ENCODE measurements at places on chromosomes 2 and 18.
A peak's percentile ranks its signal among the peaks of the same experiment; 100 is the strongest.

DNA sequence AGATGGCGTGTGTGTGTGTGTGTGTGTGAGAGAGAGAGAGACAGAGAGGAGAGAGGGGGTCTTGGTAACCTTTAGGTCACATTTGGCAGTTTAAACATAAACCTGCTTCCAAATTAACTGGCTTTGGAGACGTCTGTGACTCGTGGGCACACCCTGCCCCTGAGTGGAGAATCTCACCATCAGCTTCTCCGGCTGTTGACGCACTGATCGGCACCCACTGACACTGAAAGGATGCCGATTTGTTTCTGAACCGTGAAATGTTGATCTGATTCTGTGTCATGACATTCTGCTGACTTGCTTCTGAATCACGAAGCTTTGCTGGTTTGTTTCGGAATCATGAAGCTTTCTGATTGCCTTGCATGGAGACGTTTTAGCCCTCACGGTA, 114.7 kb downstream of the RTP5 start:
- DNase-seq: no peak

DNA sequence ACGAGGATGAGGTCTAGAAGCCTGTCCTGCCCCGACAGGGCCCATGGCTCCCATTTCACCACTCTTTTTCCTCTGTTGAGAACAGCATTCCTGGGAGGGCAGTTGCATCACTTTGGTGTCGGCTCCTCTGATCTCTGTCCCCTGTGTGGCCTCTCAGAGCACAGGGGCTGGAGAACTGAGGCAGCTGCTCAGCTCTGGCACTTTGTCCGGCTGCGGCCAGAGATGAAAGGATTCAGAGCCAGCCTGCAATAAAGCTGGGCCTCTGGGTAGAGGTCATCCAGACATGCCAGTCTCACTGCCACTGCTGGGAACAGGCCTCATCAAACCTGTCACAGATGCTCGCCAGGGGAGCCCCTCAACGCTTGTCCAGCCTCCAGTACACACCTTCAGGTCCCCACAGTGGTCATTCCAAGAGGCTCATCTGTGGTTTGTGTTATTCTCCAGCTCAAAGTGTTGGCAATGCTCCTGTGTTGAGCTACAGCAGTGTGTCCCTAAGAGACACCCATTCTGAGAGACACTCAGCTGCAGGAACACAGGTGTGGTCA, 13.1 kb upstream of the ROCK2 start:
- DNase-seq: peak; percentile 99

DNA sequence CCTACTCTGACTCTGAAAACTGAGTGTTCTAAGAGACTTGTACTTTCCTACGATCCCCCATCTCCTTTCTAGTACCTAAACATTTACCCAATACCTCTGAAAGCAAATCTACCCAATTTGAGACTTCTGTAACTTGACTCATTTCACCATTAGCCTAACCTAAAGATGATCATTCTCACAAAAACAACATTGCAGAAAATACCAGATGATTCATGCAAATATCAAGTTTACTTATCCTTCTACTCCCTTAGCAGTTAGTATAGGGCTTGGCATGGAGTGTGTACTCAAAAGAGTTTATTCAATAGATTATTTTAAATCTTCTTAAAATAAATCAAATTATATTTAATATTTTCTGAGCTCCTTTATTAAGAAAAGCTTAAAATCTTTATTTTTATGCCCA, 89.6 kb downstream of the NR4A2 start:
- no peak for DNase-seq

DNA sequence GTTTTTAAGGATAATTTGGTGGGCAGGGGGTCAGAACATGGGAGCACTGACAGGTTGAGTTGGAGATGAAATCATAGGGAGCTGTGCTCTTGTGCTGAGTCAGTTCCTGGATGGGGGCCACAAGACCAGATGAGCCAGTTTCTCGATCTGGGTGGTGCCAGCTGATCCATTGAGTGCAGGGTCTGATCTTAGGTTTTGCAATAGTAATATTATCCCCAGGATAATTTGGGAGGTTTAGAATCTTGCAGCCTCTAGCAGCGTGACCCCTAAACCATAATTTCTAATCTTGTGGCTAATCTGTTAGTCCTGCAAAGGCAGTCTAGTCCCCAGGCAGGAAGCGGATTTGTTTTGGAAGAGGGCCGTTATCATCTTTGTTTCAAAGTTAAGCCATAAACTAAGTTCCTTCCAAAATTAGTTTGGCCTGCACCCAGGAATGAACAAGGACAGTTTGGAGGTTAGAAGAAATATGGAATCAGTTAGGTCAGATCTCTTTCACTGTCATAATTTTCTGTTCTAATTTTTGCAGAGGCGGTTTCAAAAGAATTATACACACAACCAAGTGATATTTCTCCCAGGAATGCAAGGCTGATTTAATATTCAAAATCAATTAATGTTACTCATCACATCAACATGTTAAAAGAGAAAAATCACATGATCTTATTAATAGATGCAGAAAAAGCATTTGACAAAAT, 23.0 kb downstream of the DBI start:
- no peak for DNase-seq

DNA sequence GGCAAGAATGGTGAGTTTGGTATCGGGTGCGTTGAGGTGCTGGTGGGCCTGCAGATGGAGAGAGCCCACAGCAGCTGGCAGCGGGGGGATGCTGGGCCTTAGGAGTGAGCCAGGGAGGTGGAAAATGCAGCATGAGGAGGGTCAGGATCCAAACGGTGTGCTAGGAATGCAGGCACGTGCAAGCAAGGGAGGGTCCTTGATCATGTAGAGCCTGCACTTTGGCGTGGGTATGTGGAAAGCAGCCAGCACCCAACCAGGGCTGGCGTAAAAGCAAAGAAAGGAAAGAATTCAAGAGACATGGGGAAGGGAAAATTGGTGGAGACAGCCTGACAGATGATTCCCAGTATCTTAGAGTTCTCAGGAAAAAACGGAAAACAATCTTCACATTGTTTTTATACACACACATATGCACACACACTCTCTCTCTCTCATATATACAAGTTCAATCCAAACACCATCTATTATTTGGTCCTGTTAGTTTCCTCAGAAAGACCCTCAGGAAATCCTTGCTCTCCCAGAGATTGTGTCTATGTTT, 46.3 kb downstream of the LTBP1 start:
- DNase-seq: no peak

- DNase-seq: no peak
These were observed 13.4 kb upstream of the PAX3 start for GRCh38 chr2:222311978-222312738.

- DNase-seq: no peak
These were observed 1075.3 kb downstream of the LRP1B start for GRCh38 chr2:141055531-141055930.

DNA sequence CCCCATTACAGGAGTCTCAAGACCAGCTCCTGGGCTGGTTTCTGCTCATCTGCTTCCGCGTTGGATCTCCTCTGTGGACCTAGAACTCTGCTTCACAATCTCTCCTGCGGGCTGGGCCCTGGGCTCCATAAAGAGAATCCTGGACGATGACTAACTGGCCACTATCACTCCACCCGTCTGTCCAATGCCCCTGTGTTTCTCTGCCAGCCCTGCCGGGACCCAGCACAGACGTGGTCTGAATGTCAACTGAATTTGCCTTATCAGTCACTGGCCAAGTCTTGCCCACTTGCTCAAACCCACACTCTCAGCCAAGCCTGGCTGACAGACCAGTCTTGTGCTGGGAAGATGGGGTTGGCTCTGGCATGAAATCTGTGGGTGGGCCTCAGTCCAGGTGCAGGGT, 17.4 kb downstream of the KIF3C start:
- no peak for DNase-seq

DNA sequence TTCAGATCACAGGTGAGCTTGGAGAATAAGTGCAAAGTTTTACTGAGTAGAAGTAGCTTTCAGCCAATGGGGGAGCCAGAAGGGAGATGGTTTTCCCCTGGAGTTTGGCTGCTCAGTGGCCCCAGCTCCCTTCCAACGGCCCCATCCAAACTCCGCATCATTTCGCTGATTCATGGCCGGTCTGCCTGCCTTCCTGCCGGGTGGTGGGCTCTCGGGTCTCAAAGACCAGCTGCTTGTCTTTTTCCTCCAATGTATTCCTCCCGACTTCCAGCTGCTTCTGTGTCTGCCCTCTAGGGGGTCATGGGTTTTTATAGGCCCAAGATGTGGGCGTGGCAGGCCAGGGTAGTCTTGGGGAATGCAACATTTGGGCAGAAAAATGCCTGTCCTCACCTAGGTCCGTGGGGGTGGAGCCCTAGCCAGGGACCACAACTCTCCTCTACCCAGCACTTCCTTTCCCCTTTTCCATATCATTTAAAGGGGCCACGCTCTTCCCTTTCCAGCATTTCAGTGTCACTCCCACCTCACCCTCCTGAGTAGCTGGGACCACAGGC, 73.5 kb downstream of the MEX3C start:
- no peak for DNase-seq

GRCh38 chr18:47997338-47997780, 66.9 kb upstream of the SMAD2 start:
- no peak for DNase-seq

DNA sequence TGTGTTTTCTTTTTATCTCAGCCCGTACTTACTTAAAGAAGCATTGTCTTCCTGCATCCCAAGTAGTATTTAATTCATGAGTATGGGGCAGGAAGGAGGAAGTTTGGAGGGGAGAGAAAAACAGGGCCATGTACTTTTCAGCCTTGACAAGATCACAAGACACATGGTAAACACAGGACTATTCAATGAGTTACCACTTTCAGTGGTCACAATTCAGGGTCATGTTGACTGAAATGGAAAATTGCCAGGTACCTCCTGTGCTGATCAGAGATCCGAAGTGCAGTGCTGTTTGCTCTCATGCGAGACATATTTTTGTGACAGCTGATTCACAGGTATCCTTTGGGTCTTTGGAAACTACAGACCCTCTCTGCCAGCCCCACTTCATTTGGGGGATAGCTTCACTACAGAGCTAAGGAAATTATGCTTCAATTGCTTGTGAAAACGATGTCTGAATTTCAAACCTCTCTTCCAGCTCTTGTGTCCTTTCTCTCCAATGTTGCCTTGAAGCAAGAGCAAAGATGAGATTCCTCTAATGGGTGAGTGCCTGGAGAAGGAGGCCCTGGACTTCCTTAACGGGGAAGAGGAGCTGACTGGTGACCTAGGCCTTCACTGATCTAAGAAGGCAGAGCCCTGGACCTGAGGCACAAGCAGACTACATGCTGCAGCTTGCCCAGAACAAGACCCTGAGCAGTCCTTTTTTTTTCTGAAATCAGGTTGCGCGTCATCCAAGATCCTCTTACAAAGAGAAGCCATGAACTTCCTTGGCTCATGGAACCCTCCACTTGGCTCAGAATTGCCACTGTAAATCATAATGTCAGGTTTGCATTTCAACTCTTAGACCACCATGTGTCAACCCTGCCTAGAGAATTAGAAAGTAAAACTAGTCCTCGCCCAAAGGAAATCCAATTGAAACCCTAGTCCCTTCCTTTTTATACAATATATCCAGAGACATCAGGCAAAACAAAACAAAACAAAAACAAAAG, 44.1 kb downstream of the EVA1A start:
- no peak for DNase-seq

DNA sequence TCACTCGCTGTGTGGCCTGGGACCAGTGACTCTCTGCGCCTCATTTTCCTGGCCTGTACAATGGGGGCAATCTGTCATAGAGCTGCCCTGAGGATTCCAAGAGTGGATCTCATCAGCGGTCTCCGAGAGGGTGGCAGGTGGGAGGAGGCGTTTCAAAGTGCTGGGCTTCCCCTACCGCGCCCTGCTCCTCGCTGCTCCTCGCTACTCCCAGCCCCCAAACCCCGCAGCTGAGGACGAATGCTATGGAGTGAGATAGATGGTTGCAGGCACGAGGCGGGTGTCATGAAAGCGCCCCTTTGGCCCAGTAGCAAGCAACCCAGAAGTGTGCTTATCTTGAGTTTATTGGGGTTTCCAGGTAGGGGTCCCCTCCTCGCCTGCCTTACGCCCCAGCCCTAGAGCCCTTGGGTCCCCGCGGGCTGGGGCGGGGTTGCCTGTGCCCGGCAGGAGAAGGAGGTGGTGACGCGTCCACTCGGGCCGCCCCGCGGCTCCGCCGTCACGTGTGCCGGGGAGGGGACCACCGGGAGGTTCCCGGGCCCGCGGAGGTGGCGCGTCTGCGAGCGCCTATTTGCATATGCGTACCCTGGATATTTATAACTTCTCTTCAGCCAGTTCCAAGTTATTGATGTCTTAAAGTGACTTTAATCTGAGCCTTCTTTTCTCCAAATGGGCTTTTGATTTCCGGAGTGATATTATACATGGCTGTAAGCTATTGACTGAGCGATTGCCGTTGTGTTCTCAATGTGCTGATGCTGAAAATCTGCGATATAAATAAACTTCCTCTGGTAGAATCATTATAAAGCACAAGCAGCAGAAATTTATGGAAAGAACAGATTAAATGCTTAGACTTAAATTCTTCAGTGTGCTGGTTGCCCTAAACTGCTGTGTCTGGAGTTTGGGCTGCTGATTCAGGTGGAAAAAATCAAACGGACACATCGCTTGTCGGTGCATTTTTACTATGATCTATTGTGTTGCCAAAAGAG, 263.7 kb downstream of the ATAD2B start:
- no peak for DNase-seq

DNA sequence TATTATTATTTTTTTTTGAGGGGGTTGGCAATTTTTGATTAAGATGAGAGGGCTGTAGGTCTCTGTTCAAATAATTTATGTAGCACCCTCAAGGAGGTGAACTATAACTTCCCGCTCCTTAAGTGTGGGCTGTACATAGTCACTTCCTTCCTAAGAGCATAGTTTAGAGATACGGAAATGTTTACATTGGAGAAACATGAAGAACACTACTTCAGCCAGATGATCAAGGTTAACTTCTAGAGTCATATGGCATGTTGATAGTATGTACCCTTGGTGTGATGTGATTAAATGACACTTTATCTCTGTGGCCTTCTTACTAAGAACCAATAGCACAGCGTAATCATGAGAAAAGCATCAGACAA, 93.7 kb downstream of the MIB1 start:
- DNase-seq: no peak
